NCI-H1436 (cell line): ENCODE measurements at places on chromosomes 3 and 15.

GRCh38 chr15:87632364-87632763, 624.2 kb downstream of the NTRK3 start:
- DNase-seq: no peak

DNA sequence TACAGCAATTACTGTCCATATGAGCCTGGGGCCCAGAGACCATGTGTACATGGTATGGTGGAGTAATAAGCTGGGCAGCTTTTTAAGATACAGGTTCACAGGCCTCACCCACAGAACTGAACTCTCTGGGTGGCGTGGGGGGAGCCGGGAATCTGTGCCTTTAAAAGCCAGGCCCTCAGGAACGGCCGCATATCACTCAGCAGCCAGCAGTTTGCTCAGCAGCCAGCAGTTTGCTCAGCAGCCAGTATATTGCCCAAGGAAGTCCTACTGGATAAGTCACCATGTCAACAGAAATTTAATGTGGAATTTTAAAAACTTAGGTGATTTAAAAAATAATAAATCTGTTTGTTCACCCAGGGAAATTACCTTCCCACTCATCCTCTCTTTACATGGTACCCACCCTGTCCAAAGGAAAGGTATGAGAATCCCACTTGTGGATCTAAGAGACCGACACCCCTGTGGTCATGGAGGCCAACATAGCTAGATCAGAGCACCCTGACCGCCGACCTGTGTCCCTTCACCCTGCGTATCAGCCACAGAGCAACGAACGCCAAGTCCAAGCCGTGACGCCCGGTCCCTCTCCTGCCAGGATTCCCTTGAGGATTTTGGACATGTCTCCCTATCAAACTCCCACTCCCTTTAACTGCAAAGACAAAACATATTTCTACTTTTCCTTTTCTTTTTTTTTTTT, 95.7 kb upstream of the CHRM5 start:
- no peak for DNase-seq

GRCh38 chr3:107897471-107898061, 193.3 kb downstream of the CD47 start:
- peak; percentile 36 for DNase-seq

- DNase-seq: no peak
Observed at GRCh38 chr15:89389841-89390603, 55.4 kb upstream of the POLG start.

DNA sequence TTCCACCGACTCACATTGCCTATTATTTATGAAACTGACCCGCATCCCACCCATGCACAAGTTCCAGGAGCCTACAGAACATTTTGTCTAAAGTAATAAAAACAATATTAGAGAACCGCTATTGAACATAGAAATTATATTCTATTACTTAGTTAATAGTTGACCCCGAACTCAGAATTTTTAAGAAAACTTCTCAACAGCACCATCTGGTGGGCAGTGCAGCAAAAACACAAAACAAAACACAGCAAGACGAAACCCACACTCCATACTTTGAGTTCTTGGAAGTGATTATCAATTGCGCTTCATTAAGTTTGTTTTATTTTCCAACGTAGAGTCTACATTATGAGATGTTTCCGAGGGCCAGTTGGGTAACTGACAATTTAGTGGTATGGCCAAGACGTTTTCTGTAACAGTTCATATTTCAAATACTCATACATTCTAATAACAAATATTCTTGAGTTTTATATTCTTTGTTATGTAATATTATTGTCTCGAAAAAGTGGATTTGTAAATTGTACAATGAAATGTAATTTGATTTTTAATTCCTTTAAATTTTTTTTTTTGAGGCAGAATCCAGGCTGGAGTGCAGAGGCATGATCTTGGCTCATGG, 24.0 kb upstream of the C3orf70 start:
- peak; percentile 62 for DNase-seq

- DNase-seq: no peak
Observed at GRCh38 chr3:155891321-155891720, 20.9 kb downstream of the GMPS start.

DNA sequence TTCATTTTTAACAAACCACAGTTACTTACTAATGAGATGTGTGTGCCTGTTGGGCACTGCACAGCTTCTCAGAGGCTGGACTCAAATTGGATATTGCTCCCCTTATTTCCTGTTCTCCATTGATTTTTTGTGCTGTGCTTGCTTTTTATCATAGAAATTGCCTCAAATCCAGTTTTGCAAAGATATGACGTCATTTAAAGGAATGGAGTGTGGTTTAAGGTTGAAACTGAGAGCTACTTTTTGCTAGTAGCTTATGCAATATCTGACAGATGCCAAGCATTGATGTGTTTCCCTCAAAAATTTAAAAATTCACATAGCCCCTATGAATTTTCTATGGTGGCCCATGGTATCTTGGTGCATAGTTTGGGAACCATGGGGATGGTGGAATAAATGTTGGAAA, 67.7 kb upstream of the ROPN1 start:
- no peak for DNase-seq

- no peak for DNase-seq
Observed at GRCh38 chr3:8848696-8849131, 79.3 kb upstream of the OXTR start.

GRCh38 chr3:169886671-169887070, 16.9 kb upstream of the LRRC31 start:
- no peak for DNase-seq

GRCh38 chr15:29430124-29430523, 160.5 kb upstream of the NSMCE3 start:
- no peak for DNase-seq
